Muscle of arm (tissue), 14 donors: ENCODE measurements at places on chromosomes 12 and 14. TPM values are rescaled to one million over a fixed set of nuclear protein-coding genes. Genes with fewer than 3 reads are reported as not detected.

PGF gene
- polyA plus RNA-seq: 31.9 TPM

DNA sequence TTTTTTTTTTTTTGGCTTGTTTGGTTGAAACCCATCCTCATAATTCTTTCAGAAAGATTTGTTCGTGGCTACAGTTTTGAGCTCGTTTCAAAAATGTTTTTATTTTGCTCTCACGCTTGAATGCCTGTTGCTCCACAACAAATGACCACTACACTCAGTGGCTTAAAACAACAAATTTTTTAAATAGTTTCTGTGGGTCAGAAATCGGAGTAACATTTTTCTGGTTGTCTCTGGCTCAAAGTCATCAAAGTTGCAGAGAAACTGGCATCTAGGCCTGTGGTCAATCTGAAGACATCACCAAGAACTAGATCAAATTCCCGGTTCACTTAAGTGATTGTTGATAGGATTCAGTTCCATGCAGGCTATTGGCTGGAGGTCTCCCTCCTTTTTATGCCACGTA lies 560.0 kb downstream of the SNAPC1 start:
- DNase-seq: no peak

CLBA1 gene
- polyA plus RNA-seq: 4.4 TPM

SLC6A15 gene
- polyA plus RNA-seq: 2.9 TPM
